ENCODE measurements at places on chromosomes 11 and 22.

- DNase-seq: no peak
Observed at GRCh38 chr22:45942787-45943493, 34.0 kb downstream of the WNT7B start.

- DNase-seq: no peak
Observed at GRCh38 chr22:42714768-42715390, 5.8 kb downstream of the A4GALT start.

- no peak for DNase-seq
Observed at GRCh38 chr11:134792044-134792443, 380.0 kb upstream of the B3GAT1 start.

DNA sequence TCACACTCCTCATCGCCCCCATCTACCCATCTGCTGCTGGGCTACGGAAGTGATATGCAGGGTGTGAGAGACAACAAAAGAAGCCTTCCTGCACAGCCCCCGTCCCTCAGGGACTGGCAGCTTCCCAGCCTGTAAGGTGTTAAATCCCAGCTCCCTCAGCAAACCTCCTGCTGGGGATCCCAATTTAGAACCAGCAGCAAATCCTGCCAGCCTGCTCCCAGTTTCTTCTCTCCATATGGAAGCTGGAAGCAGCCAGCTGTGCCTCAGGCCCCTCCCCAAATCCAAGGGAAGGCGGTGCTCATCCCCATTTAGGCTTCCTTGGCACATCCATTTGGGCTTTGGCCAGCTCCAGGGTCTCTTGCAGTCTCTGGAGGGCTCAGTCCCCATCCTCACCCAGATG, 47.5 kb downstream of the PAMR1 start:
- DNase-seq: no peak
